Fibroblast of skin of left biceps (primary cell): ENCODE measurements at places on chromosomes 4 and X.

- DNase-seq: no peak
These were observed 566.0 kb downstream of the TMA16 start for GRCh38 chr4:164060456-164060855.

GRCh38 chrX:120358737-120359456, 3.0 kb upstream of the ATP1B4 start:
- DNase-seq: no peak

DNA sequence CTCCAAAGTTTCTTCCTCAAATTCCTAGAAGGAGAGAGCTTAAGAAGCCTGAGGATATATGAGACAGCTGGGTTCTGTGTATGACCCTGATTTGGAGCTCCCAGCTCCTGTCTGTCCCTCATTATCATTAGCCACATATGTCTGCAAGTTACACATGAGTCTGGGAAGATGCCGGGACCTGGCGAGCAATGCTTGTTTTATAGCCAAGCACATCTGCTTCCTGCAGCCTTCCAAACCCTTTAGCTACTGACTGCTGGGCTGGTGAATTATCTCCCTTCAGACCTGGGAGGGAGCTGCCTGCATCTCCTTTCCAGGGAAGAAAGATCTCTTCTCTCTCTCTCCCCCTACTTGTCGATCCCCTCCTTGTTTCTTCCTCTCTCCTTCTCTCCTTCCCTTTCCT, 556.7 kb upstream of the BOD1L1 start:
- DNase-seq: peak; percentile 40

DNA sequence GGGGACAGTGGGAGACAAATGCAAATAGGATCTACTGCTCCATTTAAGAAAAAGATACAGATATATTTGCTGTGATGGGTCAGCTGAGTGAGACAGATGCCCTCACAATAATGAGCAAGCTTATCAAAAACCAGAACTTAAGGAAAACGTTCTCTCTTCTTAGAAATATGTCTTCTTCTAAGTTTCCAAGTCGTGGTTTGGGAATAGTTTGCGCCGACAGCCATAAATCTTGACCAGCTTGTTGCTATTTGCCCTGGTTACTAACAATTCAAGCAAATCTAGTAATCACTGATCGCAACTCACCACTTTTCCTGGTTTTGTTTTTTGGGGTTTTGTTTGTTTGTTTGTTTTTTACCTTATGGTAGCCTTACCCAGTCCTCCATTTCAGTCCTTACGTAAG, 67.6 kb upstream of the GUCY1A1 start:
- no peak for DNase-seq

DNA sequence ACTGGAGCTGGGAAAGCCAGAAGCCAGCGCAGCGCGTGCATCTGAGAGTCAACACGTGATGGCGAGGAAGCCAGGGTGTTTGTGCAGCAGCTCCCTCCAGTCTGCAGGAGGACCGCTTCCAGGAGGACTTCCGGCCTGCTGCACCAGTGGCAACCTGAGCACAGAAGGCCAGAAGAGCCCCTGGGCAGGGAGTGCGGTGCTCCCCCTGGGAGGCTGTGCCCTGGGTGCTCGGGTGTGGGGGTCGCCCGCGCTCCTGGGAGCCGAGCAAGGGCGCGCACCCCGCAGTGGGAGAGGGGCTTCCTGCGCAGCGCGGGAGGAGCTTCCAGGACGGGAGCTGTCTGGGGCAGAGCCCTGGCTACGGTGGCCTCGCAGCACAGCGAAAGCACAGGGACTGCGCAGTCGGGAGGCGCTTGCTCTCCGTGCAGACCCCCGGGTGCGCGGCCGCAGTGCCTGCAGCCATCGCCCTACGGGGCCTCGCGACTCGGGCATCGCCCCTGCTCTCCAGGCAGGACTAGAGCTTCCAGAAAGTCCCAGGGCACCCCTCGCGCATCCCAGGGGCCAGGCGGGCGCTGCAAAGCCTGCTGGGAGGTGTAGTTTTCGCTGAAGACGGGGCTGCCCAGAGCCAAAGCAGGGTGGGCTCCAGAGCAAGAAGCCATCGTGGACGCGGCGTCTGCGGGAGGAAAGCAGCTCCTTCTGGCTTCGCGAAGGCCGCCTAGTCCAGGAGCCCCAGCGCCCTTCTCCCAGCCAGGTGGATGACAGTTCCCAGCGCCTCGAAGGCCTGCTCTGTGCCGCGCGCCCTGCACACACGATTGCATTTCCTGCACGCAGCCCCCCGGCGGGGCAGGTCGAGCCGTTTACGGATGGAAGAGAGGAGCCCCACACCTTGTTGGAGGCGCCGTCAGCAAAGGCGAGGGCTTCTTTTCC, 24.1 kb upstream of the WFS1 start:
- DNase-seq: no peak

DNA sequence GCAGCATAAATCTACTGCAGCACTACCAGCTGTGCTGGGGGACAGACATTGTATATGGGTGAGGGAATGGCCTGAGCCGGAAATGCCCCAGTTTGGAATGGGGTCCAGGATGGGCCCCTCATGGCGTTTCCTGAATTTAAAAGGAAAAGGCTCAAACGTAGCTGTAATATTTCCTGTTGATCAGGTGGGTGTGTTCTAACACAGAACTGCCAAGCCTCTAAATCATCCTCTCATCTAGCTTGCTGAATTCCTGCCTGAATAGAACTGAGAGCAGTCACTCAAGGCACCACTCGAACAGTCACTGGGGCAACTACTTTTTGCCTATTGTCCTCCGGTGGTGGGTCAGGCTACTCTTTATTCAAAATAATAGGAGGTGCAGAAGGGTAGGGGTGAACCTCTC, 28.7 kb downstream of the ADH6 start:
- DNase-seq: no peak

- no peak for DNase-seq
These were observed 122.7 kb upstream of the JADE1 start for GRCh38 chr4:128686810-128687209.

DNA sequence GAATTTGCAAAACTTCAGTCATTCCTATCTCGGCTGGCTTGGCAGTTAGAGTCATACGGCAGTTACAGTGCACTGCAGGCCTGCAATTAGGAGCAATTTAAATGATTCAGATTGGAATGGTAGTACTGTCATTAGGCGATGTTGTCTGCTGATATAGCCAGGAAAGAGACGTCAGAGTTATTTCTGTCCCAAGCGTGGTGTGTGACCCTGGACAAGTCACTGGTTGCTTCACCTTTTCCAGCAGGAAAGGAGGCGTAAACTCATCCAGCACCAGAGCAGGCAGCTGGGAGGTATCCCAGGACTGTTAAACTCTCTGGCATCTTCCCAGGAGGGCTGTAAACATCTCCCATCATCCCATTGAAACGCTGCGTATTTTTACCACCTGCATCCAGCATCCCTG, 836 bp upstream of the LNX1 start:
- no peak for DNase-seq

DNA sequence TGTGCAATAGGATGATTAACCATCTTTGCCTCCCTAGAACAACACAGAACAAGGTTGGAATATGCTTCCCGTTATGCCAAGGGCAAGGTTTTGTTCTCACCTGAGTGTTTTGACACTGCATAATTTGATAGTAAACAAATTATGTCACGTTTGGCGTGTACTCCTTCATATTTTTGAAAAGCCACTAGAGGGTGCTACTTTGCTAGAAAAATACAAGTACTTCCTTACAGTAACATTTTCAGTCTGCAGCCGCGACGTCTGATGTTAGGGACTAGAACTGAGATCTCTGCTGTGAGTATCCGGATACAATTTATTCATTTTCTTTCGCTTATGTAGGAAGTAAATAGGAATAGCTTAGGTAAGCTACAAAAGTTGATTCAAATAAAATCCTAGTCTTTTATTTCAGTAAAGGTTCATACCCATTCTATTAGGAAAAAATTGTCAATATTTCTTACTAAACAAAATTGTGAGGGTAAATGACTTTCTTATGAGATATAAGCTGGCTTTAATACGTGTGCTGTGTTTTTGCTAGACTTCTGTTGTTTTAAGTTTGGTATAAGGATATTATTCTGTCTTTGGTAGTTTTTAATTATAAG, 181.1 kb upstream of the WDFY3 start:
- DNase-seq: peak; percentile 31

- DNase-seq: no peak
These were observed 20.3 kb downstream of the DNAAF6 start for GRCh38 chrX:107226757-107227156.

- no peak for DNase-seq
These were observed 617.4 kb downstream of the CENPC start for GRCh38 chr4:66927937-66928336.

DNA sequence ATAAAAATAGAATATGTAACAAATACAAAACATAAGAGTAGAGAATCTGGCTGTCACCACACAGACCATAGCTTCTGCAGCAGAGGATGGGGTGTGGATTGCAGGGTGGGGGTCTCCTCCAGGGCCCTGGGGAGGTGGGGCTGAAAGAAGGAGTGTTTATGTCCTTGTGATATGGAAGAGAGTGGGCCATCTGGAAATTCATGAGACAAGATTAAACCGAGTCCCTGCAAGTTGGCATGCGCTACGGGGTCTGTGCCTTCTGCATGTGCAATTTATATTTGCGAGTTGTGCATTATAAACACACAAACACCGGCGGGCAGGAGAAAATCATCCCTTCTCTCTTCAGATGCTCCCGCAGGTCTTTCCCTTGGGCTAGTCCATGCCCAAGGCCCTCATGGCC, 145.9 kb downstream of the EVC2 start:
- no peak for DNase-seq

GRCh38 chr4:109091727-109092409, 210.6 kb downstream of the COL25A1 start:
- no peak for DNase-seq

DNA sequence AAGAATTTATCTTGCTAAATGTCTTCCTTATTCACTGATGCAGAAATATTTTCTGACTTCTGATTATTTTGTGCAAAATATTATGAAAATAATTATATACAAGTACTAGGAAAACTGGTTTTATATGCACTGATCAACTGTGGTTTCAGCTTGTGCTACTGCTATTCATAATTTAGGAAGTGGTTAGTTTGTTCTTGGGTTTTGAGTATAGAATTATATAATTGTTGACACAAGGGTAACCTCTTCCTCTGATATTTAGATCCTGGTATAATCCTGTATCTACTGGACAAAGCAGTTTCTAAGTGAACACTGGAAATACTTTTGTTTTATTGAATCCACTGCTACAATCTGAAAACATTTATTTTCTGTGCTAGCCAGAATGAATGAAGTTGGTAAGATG, 182.8 kb downstream of the PDGFC start:
- no peak for DNase-seq

GRCh38 chr4:61918987-61919386, 718.9 kb downstream of the ADGRL3 start:
- DNase-seq: no peak

DNA sequence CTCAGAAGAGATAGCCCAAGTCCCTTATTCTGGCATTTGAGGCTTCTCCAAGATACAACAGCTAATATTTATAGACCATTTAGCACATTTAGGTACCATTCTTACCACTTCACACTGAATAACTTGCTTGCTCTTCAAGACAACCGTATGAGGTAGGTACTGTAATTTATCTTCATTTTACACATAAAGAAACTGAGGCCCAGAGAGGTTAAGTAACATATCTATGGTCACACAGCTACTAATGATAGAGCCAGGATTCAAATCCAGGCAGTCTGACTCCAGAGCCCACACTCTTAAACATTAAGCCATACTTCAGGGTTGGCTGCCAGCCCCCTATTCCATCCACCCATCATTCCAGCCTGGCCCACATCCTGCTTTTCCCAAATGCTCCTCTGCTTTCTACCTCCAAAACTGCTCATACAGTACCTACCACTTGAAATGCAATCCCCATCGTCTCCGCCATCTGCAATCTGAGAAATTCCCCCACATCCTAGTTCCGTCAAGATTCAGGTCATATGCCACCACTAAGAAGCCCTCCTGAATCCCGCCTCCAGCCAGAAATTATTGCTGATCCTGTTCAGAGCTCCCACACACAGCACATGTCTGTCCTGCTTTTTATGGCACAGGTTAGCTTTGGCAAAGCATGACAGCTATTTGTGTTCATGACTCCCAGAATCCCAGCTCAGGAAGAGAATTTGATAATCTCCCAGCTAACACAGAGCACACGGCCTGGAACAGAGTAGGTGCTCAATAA, 23.5 kb downstream of the IQSEC2 start:
- DNase-seq: no peak

GRCh38 chr4:48180234-48180633, 46.2 kb upstream of the TXK start:
- peak; percentile 3 for DNase-seq

- no peak for DNase-seq
These were observed 92.0 kb downstream of the PHEX start for GRCh38 chrX:22124098-22124497.

GRCh38 chr4:42497142-42497910, 100.0 kb downstream of the SHISA3 start:
- no peak for DNase-seq

DNA sequence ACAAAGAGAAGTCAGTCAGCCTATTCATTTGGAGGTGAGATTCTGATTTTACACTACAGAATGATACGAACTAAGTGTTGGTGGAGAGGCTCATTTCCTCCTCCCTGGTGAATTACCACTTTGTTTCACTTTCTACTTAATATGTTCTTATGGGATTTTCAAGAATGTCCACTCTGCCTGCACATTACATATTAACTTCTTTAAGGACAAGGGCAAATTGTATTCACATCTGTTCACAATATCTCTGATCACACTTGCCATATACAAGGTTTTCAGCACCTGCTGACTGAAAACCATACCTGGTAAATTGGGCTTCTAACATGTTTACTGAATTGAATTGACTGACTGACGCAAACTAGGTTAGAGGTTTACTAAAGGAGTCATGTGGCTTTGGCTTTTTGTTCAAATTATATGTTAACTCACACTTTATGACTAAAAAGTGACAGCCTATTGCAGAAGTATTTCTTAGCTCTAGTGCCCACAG, 188.4 kb upstream of the MBNL3 start:
- DNase-seq: no peak

- DNase-seq: no peak
These were observed 623.6 kb upstream of the TENM3 start for GRCh38 chr4:181619651-181620050.

DNA sequence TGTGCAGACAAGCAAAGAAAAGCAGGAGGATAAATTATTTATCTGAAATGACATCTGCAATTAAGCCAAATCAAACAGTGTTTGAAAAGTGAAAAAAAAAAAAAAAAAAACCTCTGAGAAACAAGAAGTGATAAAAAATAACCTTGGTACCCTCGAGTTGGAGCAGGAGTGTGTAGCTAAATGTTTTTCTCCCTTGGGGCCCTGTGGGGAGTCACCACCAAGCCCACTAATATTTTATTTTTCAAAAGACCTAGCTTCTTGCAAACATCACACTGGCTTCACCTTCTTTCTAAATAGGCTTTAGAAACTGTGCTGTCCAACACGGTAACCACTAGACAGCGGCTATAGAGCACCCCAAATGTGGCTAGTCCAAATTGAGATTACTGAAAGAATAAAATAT, 47.7 kb downstream of the SNX25 start:
- no peak for DNase-seq

DNA sequence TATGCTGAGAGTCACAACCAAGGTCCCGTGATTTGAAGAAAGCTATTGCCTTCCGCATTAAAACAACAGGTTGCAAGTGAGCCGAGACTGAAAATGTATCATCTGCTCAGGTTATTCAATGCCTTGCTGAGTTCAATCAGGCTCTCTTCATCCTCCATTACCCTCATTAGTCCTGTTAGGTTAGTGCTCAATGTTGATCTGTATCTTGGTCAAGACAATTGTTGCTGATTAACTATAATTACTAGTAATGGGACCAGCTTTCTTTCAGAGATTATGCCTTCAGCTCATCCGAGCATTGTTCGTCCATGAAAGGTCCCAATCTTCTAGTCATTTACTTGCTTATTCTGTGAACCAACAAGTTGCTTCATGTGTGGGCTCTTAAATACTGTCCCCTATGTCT, 534.6 kb upstream of the FAM241A start:
- DNase-seq: no peak

GRCh38 chrX:103710609-103711008, at the start of gene TMEM31:
Gene TMEM31, plus strand, starts transcription at chrX:103710909. Its CDS starts 1,350 bp downstream, at chrX:103712259.
- no peak for DNase-seq
